ENCODE measurements at places on chromosomes 16 and 17.
A peak's percentile ranks its signal among the peaks of the same experiment; 100 is the strongest.

- DNase-seq = no peak
These were observed 31.3 kb upstream of the C17orf78 start for GRCh38 chr17:37344519-37344918.

DNA sequence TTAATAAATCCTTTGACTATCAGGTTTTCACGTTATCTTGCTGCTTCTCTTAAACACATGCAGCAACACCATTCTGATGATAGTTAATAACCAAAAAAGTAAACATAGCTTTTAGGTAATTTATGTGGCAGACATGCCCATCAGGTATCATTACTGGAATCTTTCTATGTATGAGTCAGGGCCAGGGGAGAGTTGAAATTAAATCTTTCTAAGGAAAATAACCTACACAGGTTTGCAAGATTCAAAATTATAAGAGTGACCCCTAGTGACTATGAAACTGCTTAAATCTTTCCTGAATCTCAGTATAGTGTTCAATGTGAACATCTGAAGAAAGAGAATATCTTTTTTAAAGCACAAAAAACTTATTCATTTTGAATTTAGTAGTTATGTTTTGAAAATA, 666.6 kb downstream of the CDH11 start:
- no peak for DNase-seq

DNA sequence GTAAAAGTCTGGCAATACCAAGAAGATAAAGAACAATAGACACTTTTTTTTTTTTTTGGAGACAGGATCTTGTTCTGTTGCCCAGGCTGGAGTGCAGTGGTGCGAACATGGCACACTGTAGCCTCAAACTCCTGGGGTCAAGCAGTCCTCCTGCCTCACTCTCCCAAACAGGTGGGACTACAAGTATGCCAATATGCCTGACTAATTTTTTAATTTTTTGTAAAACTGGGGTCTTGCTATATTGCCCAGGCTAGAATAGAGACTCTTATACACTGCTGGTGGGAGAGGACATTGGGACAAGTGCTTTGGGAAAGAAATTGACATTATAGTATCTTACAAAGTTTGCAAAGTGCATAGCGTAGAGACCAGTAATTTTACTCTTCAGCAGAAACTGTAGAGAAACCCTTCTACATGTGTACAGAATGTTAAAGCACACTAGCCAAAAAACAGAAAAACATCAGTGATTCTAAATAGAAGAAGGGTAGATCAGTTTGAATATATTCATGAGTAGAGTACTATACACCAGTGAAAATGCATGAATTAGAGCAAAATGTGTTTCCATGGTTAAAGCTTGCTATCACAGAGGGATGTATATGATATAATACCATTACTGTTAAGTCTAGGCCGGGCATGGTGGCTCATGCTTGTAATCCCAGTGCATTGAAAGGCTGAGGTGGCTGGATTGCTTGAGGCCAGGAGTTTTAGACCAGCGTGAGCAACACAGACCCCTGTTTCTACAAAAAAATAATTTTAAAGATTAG, 7.0 kb upstream of the EFNB3 start:
- no peak for DNase-seq

- DNase-seq = peak; percentile 34
These were observed 9.3 kb downstream of the HEXIM2 start for GRCh38 chr17:45170931-45171337.

DNA sequence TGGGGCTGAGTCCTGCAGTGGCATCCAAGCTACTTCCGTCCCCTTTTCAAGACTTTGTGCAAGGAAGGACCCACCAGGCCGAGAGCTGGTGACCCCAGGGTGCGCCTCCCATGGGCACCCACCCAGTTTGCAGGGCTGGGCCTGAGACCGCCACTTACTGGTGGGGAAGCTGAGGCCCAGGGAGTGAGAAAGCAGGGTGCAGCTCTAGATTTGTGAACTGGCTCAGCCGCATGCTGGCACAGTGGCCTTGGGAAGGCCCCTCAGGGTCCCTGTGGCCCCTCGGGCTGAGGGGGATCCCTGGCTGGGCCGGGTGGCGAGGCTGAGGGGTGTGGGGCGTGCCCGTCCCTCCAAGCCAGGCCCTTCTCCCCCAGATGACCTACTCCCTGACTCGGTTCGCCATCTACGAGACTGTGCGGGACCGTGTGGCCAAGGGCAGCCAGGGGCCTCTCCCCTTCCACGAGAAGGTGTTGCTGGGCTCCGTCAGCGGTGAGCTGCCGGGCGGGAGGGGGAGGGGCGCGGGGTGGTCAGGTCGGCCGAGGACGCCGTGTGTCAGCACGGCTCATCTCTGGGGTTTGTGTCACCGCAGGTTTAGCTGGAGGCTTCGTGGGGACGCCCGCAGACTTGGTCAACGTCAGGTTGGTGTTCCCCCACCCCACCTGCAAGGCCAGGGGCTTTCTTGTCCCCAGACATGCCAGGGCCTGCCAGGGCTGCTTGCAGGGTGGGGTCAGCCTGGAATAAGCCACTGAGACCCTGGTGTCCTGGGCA, 3.2 kb downstream of the SLC25A10 start:
- DNase-seq = no peak

DNA sequence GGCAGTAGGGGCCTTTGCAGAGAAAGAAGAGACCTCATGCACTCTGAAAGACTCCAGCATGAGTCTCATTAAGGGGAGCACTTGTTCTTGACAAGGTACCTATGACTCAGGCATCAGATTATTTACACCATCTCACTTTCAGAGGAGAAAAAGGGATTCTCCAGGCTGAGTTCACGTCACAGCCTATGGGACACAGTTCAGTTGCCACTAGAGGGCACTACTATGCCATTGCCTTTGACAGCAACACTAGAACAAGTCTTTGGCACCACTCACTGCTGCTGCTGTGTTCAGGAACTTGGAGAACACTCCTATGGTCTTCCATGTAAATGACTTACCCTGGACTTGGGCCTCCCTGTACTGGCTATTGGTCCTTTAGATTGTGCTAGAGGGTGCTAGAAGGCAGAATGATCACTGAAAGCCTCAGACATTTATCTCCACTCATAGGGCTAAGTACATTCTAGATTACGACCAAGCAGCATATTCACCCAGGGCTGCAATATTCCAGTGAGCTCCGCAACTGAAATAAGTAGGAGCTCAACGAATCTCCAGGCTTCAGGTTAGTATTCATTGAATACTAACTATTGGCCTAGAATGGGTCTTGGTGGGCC, 225.1 kb upstream of the CA10 start:
- DNase-seq = peak; percentile 61

- no peak for DNase-seq
These were observed 82.7 kb upstream of the CORO6 start for GRCh38 chr17:29705386-29705785.

DNA sequence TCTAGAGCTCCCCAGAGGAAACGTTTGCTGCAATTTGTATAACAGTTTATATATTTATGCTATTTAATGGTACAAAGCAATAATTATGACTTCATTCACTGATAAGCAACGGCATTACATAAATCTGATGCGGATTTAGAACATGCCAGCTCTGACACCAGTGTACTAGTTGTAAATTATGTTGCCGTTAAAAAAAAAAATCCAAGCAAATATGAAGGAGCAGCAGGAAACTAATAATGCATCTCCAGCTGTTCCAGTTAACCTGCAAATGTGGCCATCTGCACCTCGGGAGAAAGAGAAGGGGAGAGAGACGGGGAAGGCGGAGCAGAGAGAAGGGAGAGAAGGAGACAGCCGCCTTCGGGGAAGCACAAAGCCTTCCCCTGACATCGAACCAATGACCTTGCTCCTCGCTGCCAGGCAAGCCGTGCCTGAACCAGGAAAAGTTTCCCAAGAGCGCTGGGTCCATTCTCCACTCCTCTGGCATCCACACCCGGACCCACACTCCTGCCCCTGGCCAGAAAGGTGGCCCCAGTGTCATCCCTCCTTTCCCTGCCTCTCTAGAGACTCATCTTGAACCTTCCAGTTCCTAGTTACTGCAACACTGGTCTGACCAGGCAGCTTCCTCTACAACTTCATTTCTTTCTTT, 174.8 kb downstream of the C16orf78 start:
- no peak for DNase-seq

- no peak for DNase-seq
These were observed 155.3 kb downstream of the AIPL1 start for GRCh38 chr17:6279659-6280058.

DNA sequence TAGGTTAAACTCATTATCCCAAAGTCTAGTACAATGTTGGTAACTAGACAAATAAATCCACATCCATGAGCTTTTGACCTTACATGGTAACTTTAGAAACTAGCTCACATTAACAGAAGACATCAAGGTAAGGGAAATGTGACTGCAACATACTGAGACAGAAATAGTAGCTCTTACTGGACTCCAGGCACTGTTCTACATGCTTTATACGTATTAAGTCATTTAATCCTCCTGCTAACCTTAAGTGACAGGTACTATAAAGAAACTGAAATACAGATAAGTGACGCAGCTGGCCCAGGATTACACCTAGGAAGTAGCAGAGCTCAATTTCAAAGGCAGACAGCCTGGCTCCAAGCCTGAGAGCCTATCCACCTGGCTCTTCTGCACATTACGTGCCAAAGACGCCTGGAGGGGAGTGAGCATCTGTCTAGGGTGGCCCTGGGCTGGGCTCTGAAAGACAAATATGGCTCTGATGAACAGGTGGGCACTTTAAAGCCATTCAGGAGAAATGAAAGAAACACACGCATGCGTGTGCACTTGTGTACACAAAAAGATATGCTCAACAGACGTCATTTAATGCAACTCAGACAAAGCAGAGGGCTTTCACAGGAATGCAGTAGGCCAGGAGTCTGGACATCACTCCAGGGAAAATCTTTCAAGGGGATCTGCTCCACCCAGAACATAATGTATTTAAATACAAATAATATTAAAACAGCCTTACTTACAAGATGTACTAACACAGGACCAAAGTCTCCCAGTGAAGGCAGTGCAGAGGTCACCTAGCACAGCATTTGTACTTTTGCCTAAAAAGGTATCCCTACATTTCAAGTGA, 4.4 kb downstream of the ZC3H7A start:
- DNase-seq = no peak

DNA sequence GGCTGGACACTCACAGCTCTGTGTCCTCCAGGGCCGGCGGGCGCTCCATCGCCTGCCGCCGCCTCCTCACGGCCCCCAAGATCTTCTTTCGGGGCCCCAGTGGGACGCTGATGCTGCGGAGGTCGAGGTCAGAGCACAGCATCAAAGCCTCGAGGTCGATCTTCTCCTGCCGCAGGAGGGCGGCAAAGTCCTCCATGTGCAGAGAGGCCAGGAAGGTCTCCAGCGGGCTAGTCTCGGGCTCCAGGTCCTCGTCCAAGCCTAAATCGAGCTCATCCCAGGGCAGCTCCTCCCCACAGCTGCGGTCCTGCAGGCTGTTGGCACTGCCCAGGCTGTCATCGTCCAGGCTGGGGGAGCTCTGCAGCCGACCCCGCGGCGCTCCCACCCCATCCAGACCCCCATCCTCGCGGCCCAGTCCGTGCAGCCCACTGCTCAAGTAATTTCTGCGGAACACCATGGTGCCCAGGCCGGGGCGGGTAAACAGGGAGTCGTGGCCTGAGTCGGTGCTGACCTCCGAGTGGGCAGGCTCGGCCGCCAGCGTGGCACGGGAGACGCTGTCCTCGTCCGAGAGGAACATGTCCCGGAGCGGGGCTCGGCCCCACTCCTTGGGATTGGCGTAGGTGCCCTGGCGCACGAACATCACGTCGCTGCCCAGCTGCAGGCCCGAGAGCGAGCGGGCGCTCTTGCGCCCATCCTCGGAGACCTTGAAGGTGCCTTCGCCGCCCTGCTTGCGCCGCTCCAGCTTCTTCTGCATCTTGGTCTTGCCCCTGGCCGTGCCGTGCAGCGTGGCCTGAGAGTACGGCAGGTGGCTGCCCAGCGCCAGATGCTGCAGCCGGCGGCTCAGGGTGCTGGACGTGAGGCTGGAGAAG, 3.4 kb downstream of the USH1G start:
- no peak for DNase-seq

GRCh38 chr17:42049834-42050392, 488 bp downstream of the C17orf113 start:
- DNase-seq = no peak

DNA sequence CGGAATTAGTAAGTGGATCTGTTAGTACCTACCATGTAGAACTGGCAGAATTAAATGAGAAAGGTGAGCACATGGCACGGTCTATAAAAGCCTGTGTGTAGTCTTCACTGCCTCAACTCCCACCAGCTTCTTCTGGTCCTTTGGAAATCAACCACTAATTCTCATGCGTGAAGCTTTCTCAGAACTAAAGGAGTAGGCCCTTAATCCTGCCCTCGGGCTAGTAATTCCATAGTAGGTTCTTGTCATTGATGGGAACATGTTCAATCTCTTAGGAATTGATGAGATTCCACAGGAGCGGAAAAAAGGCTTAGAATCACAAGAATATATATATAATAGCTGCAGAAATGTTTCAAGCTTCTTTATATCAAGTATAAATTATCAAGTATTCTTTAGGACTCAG, 21.7 kb downstream of the CDR2 start:
- no peak for DNase-seq

GRCh38 chr16:57741660-57742191, 6.2 kb downstream of the KATNB1 start:
- DNase-seq = no peak

GRCh38 chr17:58873926-58874325, 118.3 kb downstream of the PPM1E start:
- no peak for DNase-seq

- no peak for DNase-seq
These were observed 89.1 kb upstream of the CORO6 start for GRCh38 chr17:29711588-29712385.

GRCh38 chr17:8016632-8017424, 14.4 kb downstream of the GUCY2D start:
- DNase-seq = peak; percentile 13

DNA sequence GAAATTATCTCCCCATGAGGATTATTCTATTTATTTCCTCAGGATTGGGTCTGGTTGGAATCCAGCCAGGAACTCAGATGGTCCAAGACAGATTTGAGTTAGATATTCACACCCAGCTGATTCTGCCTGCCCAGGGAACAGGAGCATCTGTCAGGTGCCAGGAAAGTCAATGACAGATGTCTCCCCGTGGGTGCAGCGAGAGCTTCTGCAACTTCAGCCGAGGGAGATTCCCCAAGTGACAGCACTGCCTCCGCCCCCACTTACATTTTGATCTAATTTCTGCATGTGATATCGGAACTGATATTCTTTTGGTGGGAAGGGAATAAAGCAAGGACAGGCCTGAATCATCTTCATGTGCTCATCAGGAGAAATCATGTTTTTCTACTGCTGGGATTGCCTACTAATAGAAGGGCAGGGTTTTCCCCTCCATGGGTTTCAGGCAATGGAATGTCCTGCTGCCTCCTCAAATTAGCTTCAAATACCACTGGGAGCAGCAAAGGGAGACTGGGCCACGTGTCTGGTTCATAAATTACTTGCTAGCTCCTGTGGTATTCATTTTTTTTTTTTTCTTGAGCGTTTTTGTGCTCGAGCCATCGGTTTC, 15.7 kb upstream of the DHX8 start:
- DNase-seq = peak; percentile 50

GRCh38 chr16:52051414-52052172, 495.4 kb downstream of the TOX3 start:
- no peak for DNase-seq
